Right kidney (tissue), 9 donors: ENCODE measurements at places on chromosomes 6 and 20.

DNA sequence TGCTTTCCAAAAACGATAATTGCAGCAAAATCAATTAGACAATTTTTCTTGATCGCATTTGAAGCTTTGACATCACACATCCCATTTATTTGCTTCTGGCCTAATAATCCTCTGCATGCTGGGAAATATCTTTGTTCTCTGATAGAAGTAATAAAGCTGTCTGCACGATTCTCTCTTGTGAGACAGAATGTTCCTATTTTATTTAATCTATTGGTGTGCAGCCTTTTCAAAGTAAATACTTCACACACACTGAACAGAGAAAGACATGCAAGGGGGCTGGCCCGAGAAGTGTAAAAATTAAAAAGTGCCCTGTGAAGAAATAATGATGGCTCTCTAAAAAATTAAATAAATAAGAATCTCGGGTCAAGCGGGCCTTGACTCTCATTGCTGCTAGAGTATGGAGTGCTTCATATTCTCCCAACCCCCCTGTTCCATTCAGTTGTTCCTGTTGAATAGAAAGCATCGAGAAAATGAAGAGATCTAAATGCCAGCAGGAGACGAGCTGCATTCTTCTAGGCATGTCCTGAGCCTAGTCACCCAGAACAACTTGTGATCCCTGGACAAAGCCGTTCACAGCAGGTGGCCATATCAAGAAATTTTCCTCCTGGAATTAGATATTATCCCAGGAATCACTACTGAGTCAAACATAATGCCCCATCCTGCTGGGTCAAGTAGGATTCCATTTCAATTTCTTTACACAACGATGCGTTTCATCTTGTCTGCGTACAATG, 625.9 kb upstream of the EPHA7 start:
- DNase-seq = peak; percentile 5

DNA sequence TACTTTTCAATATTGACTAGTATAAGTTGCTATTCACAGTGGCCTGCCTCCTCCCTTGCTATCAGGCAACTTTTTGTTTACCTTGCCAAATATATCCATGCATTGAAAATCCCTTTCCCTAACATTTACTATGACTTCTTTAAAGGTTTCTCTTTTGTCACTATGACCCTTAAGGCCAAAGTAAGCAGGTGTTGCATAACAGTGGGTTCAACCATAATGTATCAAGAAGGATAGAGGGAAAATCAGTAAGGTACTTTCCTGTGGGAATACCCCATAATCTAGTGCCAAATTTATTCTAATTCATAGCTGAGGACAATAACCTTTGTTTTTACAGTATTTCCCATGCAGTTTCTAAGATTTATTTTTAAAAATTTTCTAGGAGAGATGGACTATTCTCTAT, 527.6 kb downstream of the CDKAL1 start:
- no peak for DNase-seq

GRCh38 chr6:20404641-20405032, 3.0 kb downstream of the E2F3 start:
- no peak for DNase-seq

DNA sequence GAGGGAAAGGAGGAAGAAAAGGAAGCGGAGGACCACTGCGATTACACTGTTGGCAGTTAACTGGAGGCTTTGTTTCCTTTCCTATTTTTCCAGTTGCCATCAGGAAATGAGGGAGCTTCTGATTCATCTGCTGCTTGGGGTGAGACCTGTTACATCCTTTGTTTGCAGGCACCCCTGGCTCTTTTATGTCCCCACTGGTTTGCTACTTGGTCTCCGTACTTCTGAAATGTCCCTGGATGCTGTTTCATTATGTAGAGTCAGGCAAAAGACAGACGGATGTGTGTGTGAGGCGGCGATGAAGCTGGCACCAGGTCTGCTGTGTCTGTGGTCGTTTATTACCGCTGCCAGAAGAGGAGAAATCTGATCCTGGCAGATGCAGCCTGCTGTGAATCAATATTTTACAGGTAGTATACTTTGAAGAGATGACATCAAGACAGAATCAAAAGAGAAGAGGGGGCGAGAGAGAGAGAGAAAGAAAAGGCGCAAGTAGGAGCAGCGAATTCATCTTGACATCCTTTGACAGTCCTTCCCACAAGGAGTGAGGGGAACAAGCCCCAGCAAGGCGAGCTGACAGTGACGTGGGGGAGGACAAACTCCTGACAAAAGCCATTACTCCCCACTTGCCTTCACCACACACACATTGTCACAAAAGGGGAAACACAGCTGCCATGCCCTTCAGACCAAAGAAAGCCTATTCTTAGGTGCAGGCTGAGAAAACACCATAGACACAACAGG, 145.9 kb upstream of the FBXL4 start:
- DNase-seq = peak; percentile 33

DNA sequence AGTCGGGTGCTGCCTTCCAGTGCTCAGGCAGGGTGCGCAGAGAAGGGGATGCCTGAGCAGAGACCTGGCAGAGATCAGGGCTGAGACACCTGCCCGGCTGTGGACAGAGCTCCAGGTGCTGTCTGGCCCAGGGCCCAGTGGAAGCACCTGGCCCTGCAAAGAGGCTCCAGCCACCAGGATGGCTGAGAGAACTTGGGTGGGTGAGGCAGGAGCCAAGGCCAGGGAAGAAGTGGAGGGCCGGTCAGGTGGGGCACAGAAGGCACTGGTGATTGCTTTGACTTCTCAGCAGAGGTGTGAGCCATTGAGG, 31.2 kb downstream of the PNLDC1 start:
- no peak for DNase-seq

DNA sequence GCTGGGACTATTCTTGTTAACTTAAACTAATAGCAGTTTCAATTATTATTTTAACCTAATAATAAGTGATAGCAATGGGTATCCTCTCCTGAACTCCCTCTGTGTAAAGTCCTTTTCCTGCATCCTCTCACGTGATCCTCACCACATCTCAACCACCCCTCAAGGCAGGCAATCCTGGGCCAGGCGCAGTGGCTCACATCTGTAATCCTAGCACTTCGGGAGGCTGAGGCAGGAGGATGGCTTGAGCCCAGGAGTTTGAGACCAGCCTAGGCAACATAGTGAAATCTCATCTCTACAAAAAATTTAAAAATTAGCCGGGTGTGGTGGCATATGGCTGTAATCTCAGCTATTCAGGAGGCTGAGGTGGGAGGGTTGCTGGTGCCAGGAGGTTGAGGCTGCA, 23.7 kb downstream of the MAP1LC3A start:
- DNase-seq = no peak

DNA sequence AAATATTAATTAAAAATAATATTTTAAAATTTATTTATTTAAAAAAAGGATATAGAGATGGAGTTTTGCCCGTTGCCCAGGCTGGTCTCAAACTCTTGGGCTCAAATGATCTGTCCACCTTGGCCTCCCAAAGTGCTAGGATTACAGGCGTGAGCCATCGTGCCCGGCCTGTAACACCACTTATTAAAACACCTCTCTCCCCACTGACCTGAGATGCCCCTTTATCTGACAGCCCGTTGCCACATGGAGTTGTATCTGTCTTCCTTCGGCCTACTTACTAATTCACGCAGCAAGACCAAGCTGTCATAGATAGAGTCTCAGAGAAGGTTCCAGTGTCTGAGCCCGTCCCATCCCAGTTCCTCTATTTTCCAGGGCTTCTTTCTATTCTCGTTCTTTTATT, 30.7 kb downstream of the KIF25 start:
- DNase-seq = no peak

DNA sequence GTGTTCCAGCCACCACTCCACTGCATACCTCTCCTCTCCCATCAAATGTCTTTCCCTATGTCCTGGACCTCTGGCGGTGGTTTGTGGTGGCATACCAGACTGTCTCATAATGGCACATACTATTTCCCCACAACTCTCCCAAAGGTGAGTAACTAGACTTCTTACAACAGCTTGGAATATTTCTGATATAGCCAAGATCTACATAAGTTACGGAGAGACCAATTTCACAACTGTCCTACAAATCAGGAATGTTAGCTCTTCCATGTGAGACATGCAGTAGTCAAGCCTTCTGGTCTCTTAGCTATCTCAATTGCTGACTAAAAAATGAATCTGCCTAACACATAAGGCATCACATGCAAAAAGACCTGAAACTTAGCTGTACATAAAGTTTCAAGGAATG, 588.9 kb downstream of the RNF144B start:
- no peak for DNase-seq

DNA sequence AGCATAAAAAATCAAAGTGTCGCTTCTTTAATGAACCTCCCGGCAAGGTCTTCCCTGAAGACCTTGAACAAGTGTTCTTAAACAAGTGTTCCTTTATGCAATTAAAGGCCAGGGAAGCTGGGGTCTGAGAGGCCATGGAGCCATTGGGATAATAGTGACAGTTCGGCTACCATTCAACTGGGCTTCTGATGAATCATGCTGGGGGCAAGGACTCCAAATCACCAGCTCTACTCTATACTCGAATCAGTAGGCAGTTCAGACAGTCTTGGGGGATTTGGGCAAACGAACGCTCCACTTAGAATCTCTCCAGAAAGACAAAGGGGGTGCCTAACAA, 34.7 kb upstream of the EZR start:
- no peak for DNase-seq

DNA sequence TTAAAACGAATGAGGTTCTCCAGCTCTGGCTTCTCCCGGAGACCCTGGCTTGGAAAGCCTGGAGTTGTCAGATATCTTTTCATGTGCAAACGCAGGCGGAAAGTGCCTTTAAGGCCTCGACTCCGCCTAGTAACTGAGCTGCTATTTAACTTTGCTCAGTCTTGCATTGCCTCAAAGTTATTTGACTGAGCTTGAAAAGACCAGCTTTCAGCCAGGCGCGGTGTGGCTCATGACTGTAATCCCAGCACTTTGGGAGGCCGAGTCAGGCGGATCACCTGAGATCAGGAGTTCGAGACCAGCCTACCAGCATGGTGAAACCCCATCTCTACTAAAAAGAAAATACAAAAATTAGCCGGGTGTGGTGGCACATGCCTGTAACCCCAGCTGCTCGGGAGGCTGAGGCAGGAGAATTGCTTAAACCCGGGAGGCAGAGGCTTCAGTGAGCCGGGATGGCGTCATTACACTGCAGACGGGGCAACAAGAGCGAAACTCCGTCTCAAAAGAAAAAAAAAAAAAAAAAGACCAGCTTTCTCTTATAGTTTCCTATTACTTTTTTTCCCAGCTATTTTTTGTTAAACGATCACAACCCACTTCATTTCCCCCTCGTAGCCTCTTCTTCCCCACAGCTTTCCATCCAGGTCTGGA, 1.9 kb downstream of the GCNT2 start:
- DNase-seq = no peak

- no peak for DNase-seq
These were observed 8.9 kb upstream of the IGF2R start for GRCh38 chr6:159959976-159960384.

- DNase-seq = no peak
These were observed 243.8 kb upstream of the EPHA7 start for GRCh38 chr6:93663111-93663510.

DNA sequence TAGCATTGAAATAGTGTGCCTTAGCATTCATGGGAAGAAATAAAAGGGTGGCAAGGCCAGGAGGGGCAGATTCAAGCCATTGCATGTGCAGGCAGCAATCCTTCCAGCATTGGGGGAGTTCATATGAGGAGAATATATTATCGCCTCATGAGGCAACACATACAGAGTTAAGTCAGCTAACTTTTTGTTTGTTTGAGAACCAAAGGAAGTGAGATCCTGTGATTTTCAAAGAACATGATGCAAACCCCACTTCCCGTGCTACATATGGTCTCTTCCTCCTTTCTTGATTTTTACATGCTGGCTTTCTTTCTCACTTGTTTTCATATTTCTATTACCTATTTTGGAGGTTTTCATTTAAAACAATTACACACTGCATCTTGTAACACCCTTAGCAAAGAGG, 579.7 kb upstream of the ARID1B start:
- DNase-seq = no peak

GRCh38 chr6:16190214-16190613, 48.2 kb upstream of the GMPR start:
- DNase-seq = no peak

GRCh38 chr6:150939399-150939798, 73.9 kb downstream of the MTHFD1L start:
- no peak for DNase-seq

DNA sequence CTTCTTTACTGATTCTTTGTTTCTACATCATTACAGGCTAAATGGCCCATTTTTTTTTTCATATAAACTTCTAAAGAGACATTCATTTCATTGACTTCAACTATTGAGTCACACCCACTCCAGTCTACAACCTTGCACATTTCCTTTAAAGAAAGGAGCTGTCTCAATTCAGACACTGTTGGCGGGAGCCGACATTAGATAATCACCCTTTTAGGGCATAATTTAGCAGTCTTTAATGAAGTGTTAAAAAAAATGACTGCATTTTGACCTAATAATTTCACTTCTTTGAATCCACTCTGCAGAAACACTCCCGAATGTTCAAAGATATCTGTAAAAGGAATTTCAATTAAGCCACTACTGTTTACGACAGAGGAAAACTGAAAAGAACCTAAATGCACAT, 1.5 kb downstream of the EPM2A start:
- peak; percentile 24 for DNase-seq

DNA sequence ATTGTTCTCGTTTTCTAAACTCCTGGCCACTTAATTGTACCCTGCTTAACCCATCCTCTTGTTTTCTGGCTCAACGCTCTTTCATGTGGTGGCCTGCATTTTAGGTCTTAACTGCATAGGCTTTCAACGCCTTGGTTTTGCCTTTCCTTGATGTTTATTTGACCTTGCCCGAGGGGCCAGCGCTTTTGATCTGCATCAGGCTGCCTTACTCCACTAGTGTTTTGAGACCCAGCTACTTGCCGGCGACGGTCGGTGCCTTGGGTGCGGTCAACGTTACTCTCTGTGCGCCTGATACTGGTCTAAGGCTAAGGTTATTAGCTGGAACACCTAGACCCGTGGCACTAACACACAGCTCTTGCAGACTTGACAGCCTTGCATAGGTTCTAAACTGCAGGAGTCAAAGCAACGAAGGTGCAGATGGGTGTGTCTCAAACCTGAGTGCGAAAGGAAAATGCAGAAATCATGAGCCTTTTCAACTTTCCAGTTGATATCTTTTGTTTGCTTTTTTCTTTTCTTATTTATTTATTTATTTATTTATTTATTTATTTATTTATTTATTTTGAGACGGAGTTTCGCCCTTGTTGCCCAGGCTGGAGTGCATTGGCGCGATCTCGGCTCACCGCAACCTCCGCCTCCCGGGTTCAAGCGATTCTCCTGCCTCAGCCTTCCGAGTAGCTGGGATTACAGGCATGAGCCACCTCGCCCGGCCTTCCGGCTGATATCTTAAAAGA, 138.8 kb downstream of the HFE start:
- peak; percentile 64 for DNase-seq

DNA sequence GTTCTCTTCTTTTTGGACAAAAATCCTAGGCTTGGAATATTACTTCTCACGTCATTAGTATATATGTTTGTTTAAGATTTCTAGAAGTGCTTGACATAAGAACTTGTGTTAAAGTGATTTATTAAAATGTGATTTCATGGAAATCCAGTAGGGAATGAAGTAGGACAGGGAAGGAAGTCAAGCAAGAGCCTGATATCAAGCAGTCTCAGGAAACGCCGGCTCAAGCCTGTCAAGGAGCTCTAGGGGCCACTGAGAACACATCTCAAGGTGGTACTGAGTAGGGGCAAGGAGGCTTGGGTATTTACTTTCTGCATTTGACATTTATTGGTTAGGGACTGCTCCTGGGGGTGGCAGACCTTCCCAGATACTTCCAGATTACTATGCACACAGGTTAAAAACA, 920.9 kb upstream of the GJE1 start:
- DNase-seq = no peak
